Activated T-helper 17 cell treated with anti-CD3 and anti-CD28 coated beads, Interleukin-2, amount 50 U/mL, for 72 hours (primary cell): ENCODE measurements at places on chromosomes 3 and 15.

DNA sequence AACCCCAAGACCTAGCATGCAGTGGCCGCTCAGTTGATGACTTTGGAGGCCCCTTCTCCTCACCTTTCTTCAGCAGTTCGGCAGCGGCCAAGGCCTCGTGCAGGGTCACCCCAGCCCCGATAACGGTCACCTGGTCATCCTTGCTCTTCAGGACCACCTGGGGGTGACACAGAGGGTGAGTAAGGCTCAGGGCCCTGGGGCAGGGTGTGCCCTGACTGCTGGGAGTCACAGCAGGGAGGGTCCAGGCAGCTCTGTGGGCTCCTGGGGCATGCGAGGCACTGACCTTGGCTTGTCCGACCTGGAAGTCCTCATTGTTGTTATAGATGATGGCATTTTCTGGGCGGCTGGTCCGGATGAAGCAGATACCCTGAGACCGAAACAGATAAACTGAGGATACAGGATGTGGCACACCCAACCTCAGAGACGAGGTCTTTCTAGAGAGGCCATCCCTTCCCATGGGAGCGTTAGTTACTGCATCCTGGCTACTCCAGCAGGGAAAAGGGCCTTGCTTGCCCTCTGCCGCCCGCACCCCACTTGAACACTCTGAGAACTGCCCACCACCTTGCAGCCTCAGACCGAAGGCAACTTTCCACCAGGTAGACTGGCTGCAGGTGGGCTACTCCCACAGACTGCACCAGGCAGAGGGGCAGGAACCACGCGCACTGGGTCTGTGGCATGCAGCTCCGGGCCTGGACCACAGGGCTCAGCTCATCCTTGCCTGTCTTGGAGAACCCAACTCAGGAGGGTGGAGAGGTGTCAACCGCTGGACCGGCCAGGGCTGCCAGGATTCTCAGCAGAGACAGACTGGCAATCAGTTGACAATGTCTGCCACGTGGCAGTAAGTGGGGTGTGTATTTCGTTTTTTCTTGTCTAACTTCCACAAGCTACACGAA is 27.6 kb downstream of the TKT start:
- no peak for ATAC-seq

GRCh38 chr15:79455943-79456342 is 23.8 kb downstream of the MINAR1 start:
- ATAC-seq, result no peak

- ATAC-seq, result peak; percentile 20
Observed at GRCh38 chr15:85620690-85621049, 174.1 kb downstream of the KLHL25 start.

- no peak for ATAC-seq
Observed at GRCh38 chr3:136733317-136733833, 18.8 kb downstream of the STAG1 start.

- ATAC-seq, result peak; percentile 4
Observed at GRCh38 chr3:32502946-32503286, 264 bp upstream of the CMTM6 start.

DNA sequence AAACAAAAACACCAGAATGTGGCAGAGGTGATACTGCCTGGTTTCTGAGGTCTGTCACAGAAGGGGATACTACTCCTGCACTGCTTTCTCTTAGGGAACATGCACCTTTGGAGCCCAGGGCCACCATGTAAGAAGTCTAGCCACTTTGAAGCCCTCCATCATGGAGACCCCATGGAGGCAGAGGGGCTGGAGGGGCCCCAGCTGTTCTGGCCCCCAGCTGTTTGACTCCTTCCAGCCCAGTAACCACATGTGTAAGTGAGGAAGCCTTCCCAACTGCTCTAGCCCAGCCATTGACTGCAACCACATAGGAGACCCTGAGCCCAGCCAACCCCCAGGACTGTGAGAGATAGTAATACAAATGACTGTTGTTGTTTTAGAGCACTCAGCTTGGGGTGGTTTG is 9.0 kb upstream of the IGDCC4 start:
- ATAC-seq, result no peak

DNA sequence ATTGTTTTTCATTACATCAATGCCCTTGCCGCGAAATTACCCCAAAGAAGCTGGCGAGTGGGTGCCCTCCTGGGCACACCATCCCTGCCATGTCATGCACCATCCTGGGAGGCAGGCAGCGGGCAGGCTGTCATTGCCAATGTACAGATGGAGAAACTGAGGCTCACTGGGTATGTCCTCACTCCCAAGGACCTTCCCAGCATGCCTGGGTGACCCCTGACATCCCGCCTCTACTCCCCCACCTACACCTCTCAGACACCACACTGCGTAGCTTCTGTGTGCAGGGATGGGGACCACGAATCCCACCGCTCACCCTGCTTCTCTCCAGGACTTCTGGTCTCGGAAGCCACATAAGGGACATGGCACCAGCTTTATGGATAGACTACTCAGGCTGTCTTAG is 41.0 kb upstream of the SLC41A3 start:
- no peak for ATAC-seq

DNA sequence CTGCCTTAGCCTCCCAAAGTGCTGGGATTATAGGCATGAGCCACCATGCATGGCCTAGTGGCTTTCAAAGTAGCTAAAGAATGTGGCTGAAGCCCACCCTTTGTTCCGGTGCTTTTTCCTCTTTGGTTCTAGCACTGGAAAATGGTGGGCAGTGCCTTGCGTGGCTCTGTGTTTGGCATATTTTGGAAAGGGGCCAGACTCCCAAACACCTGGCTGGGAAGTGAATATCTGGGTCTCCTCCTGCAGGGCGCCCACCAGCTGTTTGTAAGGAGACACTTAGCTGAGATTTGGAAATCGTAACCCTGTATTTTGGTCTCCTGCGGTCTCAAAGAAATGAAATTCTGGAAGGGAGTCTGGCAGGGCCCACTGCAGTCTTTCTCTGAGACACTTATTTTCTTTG is 336.4 kb downstream of the IL20RB start:
- no peak for ATAC-seq

DNA sequence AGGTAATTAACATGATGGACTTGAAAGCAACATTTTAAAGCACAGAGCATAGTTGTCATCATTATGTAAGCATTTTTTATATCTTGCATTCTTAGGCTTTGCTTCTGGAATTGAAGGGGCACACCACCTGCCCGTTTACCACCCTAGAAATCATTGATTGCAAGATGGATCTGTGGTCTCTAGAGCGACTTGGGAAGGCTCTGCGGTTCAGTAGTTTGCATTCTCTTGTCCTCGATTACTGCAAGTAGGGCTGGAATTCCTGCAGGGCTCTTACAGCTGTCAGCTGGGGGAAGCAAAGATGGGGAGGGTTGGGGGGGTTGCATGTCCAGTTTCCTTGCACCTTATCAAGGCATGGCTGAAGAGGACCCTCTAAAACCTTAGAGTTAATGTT is 56.7 kb upstream of the RNF7 start:
- no peak for ATAC-seq

DNA sequence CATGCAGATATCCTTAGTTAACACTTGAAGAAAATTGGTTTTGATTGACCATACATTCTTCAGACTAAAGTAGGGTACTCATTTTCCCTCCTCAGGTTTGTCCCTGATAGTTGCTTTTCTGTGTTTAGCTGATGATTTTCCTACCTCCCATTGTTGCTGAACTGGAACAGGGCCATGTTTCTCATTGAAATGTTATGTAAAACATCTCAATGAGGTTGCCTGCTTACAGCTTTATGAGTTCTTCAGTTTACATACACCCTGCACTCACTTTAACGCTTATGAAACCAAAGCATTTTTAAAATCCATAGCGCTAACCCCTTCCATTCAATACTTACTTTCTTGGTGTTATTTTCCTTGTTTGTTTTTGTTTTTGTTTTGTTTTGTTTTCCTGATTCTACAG is 61.9 kb downstream of the HMG20A start:
- no peak for ATAC-seq

DNA sequence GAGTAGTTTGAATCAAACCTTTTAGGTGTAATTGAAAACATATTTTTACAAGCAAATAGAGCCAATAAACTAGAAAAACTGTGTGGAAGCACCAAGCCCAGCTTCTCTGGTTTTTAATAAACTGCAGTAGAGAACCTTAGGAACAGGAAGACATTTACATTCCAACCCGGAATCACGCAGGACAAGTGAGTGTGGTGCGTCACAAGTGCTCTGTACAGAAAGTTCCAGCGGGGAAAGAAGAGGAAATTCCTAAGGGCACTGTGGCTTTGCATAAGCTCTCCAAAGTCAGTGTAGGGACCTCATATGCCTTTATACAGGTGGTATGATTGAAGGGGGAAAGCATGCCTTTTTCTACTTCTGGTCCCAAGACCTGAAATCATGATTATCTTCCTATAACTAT is 21.6 kb downstream of the COL8A1 start:
- no peak for ATAC-seq

DNA sequence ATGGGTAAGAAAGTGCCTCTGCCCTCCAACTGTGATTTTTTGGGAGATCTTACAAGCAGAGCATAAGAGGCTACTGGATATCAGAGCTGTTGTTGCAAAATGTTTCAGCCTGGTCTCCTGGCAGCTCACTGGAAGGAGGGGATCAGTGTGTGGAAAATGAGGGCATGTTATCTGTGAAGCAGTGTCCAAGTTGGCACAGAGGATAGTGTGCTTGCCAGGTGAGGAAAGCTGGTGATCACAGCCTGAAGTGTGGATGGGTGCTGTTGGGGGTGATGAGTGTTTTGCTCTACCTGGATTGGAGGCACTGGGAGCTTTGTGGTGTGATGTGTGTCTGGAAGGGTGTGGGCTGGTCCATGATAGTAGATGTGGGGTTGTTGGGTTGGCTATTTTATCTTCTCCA is 69.3 kb downstream of the MCTP2 start:
- ATAC-seq, result no peak

- no peak for ATAC-seq
Observed at GRCh38 chr3:12934431-12934830, 93.1 kb upstream of the RPL32 start.

DNA sequence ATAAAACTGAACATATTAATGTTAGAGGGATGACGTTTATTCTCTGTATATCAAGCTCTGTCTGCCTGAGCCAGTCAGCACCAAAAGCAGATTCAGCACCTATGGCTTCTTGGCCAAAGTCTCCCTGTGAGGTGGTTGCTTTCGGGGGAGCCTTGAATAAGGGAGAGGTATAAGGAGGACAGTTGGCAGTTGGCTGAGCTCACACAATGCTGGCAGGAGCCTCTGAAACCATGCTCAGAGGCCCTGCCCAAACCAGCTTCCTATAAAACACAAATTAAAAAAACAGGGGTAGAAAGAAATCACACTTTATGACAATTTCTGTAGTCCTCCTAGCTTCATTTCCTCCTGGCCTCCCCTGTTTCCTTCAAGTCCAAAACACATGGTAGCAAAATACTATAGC is 18.8 kb downstream of the ARHGEF3 start:
- ATAC-seq, result peak; percentile 7

GRCh38 chr3:138724443-138724842 is 110.3 kb downstream of the PIK3CB start:
- ATAC-seq, result no peak

- no peak for ATAC-seq
Observed at GRCh38 chr3:196948442-196949284, 6.3 kb upstream of the NCBP2 start.

GRCh38 chr15:100781061-100781960 is 98.3 kb upstream of the ALDH1A3 start:
- ATAC-seq, result no peak

DNA sequence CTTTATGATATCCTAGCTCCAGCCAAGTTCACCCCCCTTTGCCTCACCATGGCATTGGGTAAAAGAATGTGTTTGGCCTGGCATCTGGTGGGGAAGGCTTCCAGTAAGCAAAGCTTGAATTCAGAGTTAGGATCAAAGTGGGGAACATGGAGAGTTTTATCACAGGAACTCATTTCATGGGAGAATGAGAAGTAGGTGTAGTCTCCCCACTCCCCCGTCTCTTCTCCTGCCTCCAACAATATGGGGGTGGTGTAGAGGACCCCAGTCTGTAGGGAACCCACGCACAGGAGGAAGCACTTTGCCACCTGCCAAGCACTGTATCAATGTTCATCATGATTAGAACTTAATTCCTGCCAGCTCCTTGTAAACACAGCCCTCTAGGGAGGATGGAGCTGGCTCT is 200.5 kb downstream of the UACA start:
- ATAC-seq, result no peak

- ATAC-seq, result no peak
Observed at GRCh38 chr15:71790081-71790480, 20.3 kb upstream of the NR2E3 start.

GRCh38 chr15:64667736-64668161 is 107.6 kb downstream of the RBPMS2 start:
- ATAC-seq, result no peak

GRCh38 chr15:36911322-36911944 is 188.9 kb downstream of the MEIS2 start:
- ATAC-seq, result no peak
